Activated CD4-positive, alpha-beta memory T cell treated with anti-CD3 and anti-CD28 coated beads for 36 hours (primary cell): ENCODE measurements at places on chromosomes 7 and 10.
A peak's percentile ranks its signal among the peaks of the same experiment; 100 is the strongest.

GRCh38 chr10:17210361-17210760, 8.9 kb upstream of the TRDMT1 start:
- no peak for DNase-seq

GRCh38 chr10:4051641-4052151, 266.7 kb upstream of the KLF6 start:
- no peak for DNase-seq

DNA sequence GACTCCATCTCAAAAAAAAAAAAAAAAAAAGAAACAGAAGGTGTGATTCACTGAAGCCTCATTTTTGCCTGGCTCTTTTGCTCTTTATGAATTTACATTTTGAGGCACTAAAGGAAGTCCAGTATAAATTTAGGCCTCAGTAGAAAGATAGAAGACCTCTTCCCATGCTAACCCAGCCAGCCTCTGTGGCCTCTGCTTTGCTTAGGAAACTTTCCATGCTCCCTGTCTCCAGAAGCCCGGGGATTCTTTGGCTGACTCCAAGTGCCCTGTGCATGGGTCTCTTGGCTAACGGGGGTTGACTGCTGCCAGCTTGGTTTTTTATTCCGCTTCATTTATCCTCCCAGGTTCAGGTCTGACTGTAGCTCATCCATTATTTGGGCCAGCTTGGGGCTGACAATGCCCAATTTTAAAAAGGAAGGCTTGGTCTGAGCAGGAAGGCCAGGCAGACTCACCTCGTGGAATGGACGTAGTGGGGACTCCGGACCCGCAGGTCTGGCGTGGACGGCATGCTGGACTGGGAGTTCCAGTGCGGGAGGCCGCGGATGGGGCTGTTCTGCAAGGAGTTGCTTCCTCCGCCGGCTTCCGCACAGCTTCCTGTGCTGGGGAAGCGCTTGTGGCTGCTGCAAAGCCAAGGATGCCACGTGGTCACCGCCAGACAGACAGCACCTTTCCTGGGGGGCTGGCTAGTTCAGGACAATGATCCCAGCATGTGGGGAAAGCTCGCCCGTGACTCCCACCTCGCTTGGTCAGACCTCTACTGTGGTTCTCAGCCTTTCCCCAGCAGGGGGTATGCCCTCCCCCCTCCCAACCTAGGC, 72.3 kb downstream of the PRPF18 start:
- DNase-seq: no peak

- DNase-seq: no peak
Measured at GRCh38 chr7:46854958-46855473, 726.9 kb downstream of the TNS3 start.

GRCh38 chr10:22693371-22693784, 21.0 kb downstream of the PIP4K2A start:
- DNase-seq: peak; percentile 62

GRCh38 chr10:80671847-80672246, 134.1 kb downstream of the SH2D4B start:
- no peak for DNase-seq

GRCh38 chr10:92967641-92968040, 93.0 kb upstream of the CYP26C1 start:
- no peak for DNase-seq

GRCh38 chr10:24418532-24418931, 209.6 kb downstream of the KIAA1217 start:
- no peak for DNase-seq

DNA sequence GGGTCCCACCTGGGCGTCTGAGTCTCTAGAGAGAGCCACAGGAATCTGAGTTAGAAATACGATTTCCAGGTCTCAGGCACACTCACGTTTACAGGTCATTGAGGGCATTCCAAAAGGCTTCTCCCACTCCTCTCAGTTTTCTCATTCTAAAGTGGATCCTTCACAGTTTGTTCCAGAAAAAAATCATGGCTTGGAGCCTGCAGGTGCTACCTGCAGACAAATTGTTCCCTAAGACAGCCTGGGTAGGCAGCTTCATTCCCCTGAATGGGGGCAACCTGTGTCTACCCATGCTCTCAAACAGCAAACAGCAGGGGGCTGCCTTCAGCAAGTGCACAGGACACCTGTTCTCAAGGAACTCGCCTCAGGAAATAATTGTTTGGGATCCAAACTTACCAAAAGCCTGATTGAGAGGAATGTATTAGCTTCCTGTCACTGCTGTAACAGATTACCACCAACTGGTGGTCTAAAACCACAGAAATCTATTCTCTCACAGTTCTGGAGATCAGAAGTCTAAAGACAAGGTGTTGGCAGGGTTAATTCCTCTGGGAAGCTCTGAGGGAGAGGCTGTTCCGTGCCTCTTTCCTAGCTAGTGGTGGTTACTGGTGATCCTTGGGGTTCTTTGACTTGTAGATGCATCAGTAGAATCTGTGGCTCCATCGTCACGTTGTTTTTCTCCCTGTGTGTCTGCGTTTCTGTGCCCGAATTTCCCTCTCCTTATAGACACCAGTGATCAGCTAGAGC, 117.2 kb downstream of the RAB11FIP2 start:
- DNase-seq: no peak
